ENCODE measurements at places on chromosomes 12 and 14.

DNA sequence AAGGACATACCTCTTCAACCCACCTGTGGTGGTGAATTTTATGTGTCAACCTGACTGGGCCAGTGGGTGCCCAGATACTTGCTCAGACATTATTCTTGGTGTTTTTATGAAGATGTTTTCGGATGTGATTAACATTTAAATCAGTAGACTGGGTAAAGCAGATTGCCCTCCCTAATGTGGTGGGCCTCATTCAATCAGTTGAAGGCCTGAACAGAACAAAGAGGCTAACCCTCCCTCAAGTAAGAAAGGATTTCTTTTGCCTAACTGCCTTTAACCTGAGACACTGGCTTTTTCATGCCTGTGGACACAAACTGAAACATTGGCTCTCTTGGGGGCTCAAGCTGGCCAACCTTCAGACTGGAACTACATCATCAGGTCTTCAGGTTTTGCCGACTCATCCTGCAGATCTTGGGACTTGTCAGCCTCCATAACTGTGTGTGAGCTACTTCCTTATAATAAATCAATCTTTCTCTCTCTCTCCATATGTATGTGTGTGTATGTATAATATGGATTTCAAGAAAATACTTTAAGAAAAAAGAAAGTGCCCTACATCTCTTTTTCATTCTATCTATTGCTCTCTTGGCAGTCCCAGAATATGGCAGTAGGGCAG is 39.4 kb downstream of the RTN1 start:
- DNase-seq = no peak

GRCh38 chr12:120238839-120239445 is 26.6 kb downstream of the PXN start:
- DNase-seq = no peak

- no peak for DNase-seq
These were observed 1.5 kb downstream of the TCL1A start for GRCh38 chr14:95712398-95712797.

- no peak for DNase-seq
These were observed 38.7 kb downstream of the GLT8D2 start for GRCh38 chr12:104011253-104011652.

GRCh38 chr14:100199240-100199860 is 39.6 kb upstream of the YY1 start:
- DNase-seq = no peak

DNA sequence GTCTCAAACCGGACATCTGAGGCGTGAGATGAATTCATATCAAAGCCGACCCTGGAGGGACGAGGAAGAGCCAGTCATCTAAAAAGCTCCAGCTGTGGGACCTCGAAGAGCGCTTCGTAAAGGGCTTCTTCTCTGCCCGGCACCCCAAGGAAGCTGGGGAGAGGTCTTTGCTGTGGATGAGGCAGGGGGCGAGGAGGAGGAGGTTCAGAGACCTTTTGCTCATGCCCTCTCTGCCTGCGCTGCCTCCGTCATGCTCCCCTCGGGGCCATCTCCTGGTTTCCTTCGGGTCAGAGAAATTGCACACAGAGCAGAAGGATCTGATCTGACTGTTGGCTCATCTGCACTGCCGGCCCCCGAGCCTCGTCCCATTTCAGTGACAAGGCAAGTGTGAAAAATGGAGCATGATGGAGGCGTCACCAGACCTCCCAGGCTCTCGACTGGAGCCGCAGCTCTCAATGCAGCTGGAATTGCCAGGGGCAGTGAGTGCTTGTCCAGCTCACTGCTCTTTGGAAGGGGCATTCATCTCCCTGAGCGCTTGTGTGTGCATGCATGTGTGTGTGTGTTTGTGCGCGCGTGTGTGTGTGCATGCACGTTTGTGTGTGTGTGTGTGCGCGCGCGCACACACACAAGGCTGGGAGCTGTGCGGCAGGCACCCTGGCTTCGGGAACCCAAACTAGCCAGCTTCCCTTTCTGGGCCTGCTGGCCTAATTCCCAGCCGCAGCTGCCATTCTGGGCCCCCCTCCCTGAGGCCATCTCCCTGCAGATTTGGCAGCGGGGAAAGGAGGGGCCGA is 9.2 kb downstream of the CABP1 start:
- DNase-seq = no peak

DNA sequence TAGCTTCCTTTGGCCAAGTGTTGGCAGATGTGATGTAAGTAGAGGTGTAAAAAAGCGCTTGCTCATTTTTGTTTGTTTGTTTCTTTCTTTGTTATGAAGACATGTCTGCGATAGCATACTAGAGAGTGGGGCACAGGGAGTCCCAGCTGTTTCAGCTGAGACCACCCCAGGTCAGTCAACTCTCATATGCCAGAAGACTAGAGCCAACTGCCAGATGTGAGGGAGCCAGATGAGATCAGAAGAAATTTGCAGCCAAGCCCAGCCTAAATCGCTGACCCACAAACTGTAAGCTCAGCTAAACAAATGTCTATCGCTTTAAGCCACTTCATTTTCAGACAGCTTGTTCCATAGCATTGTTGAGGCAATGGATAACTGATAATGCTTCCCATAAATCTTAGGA is 397.1 kb downstream of the APAF1 start:
- DNase-seq = no peak

- DNase-seq = no peak
These were observed 12.9 kb downstream of the ABCD4 start for GRCh38 chr14:74289801-74290200.

GRCh38 chr12:45281994-45282393 is 66.1 kb downstream of the ANO6 start:
- no peak for DNase-seq

DNA sequence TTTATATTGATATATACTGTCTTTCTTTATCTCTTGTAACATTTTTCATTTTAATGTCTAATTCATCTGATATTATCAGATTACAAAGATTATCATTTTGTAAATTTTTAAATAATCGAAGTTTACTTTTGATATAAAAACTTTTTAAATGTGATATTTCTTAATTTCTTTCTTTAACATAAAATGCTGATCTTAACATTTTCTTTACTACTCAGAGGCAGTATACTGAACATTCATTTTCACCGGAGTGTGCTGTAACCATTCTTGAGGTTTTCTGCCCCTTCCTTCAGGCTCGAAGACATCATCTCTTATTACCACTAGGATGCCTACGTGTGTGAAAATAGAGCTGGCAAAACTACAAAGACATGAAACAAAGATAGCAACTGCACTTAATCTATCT is 186.9 kb downstream of the DIO2 start:
- no peak for DNase-seq

- no peak for DNase-seq
These were observed 50.9 kb downstream of the FOXN4 start for GRCh38 chr12:109258201-109258600.

DNA sequence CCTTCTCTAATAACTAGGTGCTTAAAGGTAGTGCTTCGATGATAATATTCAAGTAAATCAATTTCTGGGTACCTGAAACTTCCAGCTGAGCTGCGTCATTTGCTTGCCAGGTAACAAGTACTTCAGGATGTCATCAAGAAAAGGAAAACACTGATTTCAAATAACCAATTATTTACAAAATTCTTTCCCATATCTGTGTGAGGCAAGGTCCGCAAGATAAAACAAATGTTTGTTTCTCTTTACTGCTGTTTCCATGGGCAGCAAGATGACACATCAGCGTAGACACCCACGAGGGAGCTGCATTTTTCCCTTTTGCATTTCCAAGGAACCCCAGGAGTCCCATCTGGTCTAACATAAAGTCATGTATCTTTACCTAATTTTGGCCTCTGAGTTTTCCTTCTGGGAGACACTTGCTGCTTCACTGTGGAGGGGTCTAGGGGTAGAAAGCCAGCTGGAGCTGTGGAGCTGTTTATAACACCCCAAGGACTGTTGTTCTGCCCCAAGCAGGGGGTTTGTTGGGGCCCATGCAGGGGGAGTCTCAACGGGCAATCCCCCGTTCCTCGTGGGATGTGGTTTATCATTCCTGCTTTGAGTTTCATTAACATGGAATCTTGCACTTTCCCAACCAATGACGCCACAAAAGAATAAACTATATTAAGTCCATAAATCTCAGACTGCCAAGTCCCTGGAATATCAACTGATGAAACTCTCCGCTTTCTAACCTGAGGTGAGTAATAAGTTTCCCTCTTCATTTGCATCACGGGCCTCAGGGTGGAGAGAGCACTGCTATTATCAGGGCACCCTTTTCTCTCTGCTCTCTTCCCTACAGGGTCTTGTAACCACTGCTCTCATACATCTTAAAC is 112.8 kb upstream of the PELI2 start:
- no peak for DNase-seq

DNA sequence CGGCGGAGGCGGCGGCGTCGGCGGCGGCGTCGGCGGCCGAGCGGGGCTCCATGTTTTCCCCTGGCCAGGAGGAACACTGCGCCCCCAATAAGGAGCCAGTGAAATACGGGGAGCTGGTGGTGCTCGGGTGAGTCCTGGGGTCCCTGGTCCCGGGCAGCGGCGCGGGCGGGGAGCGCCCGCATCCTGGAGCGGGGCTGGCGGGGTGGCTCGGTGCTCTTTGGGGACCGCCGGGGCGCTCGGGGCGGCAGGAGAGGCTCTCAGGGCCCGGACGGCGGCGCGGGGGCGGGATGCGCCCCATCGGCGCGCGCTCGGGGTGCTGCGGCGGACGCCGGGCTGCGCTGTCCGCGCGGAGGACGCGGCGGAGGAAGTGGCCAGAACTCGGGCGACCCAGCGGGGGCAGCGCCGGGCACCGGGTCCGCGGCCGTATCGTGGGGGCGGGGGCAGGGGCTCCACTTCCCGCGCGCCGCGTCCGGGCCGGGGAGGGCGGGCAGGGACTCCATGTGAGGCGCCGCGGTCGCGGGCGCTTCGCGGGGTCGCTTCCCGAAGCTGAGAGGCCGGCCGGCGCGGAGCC is 485 bp downstream of the PELI2 start:
- peak; percentile 20 for DNase-seq

DNA sequence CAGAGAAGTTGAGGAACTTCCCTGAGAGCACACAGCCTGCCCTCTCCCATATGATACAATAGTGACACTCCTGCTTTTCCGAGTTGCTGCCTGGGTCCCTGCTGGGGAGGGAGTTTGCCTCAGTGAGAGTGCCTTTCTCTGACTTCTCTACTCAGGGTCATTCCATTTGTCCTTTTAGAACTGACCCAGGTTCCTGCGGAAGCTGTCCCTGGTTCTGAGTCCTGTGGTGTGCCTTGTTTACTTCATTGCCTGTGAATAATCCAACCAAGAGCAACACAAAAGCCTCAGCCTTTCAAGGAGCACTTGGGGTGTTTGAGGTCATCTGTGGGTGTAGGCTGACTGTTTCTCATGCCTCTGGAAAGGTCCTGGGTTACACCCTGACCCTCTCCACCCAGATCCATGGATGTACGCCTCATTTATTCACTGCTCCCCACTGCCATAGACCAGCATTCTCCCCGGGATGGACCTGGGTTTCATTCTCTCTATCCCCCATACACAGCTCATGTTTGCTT is 13.6 kb downstream of the SERPINA1 start:
- no peak for DNase-seq

DNA sequence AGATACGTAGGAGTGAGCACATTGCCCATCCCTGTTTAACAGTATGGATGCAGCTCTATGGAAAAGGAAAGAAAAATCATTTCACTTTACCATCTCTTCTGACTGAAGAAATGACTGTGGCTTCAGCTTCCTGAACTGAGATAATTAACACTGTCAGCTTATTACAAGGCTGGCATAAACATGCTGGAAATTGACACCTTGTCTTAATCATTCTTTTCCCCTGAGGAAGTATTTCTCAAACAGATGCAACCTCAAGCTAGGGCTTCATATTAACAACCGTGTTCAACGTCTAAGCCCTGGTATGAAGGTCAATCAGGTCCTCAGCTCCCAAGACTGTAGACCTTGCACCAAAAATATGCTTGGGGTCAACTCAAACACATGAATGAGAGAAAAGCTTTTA is 25.0 kb downstream of the RERG start:
- DNase-seq = no peak

GRCh38 chr12:132966676-132967415 is 10.7 kb upstream of the ZNF605 start:
- DNase-seq = no peak

- no peak for DNase-seq
These were observed 78.6 kb upstream of the IFNG-AS1 start for GRCh38 chr12:67910360-67911274.

DNA sequence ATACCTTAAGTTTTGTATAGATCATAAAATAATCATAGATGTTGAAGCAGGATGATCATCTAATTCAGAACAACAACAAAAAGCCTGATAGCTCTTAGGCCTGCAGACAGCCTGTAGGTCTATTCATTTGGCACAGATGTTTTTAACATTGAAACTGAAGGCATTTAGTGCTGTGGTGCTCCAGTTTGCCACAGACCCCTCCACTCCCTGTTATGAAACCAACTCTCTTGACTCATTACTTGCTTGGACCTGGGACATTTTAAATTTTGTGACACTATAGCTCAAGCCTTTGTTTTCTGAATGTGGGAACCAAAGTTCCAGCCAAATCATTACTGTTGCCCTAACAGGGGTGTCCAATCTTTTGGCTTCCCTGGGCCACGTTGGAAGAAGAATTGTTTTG is 9.1 kb downstream of the PRKCH start:
- DNase-seq = no peak

GRCh38 chr14:21302013-21302835 is 22.3 kb downstream of the RPGRIP1 start:
- no peak for DNase-seq

GRCh38 chr12:25320123-25321006 is 69.6 kb upstream of the KRAS start:
- DNase-seq = no peak

GRCh38 chr14:22980672-22981089 is 1.7 kb downstream of the AJUBA start:
- no peak for DNase-seq

DNA sequence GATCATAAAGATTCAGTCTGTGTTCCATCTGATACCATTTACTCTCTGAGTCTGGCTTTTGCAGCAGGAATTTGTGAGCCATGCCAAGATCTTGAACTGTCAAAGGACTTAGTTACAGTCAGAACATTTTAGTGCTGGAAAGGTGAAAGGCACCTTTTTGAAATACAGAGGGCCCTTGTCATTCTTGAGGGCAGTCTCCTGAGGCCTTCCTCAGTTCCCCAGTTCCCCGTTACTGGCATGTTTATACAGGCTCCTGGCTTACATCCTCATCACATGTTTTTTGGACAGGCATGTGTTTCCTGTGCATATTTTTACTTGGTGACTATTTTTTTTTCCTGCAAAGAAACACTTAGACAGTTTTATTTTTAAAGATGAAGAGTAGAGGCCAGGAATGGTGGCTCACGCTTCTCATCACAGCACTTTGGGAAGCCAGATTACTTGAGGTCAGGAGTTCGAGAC is 21.0 kb downstream of the CFAP54 start:
- DNase-seq = no peak

DNA sequence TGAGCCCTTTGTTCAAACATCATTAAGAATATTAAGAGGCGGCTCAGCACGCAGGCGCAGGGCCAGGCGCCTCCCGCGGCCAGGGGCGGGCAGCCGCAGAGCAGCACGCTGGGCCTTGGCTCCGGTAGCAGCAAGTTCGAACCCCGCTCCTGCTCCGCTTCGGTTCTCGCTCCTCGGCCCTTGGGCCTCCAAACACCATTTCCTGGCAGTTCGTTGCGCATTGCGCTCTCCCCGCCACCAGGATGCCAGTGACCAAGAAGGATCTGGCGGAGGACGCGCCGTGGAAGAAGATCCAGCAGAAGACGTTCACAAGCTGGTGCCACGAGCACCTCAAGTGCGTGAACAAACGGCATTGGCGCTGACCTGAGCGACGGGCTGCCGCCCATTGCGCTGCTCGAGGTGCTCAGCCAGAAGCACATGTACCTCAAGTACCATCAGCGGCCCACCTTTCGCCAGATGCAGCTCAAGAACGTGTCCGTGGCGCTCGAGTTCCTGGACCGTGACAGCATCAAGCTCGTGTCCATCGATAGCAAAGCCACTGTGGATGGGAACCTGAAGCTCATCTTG is 6.9 kb upstream of the ACVRL1 start:
- DNase-seq = no peak
